ENCODE measurements at places on chromosomes 16 and 17.
A peak's percentile ranks its signal among the peaks of the same experiment; 100 is the strongest.

- no peaks in the 10 kb centered on the region for H3K36me3 ChIP-seq
- no peak overlapping the region for H3K27ac ChIP-seq
- no peak for DNase-seq
- H3K27me3 ChIP-seq: no peaks in the 10 kb centered on the region
- no peaks in the 10 kb centered on the region for H3K4me1 ChIP-seq
Measured at GRCh38 chr16:1150511-1150982, 2.4 kb upstream of the CACNA1H start.

DNA sequence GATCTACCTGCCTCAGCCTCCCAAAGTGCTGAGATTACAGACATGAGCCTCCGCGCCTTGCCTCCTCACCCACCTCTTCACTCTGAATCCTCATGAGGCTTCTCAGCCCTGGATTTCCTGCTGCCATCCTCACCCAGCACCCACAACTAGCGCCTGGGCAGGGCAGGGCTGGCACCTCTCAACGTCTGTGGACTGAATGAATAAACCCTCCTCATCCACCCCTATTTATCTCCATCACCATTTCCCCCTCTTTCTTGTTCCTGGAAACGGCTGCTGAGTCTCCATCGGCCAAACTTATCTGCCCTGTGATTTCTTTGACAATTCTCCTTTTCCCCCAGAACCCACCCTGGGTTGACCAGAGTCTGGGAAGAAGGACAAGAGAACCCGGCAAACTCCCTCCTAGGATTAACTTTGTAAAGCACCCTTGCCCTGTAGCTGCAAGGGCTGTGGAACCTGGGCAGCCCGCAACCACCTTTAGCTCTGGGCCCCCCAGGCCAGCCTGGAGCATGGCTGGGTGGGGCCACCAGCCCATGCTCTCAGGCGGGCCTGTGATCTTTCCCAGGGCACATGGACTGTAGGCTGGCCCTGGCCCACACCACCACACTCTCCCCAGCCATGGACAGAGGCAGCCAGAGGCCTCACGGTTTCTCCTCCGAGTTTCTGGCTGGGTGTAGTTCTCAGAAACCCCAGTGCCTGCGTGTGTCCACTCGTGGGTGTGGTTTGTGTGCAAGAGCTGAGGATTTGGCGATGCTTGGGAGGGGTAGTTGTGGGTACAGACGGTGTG, 2.4 kb downstream of the SPN start:
- peak; percentile 55 for DNase-seq
- peaks cover 67% of the 10 kb centered on the region for H3K4me1 ChIP-seq
- peak overlapping the region; percentile 95 for H3K27ac ChIP-seq

DNA sequence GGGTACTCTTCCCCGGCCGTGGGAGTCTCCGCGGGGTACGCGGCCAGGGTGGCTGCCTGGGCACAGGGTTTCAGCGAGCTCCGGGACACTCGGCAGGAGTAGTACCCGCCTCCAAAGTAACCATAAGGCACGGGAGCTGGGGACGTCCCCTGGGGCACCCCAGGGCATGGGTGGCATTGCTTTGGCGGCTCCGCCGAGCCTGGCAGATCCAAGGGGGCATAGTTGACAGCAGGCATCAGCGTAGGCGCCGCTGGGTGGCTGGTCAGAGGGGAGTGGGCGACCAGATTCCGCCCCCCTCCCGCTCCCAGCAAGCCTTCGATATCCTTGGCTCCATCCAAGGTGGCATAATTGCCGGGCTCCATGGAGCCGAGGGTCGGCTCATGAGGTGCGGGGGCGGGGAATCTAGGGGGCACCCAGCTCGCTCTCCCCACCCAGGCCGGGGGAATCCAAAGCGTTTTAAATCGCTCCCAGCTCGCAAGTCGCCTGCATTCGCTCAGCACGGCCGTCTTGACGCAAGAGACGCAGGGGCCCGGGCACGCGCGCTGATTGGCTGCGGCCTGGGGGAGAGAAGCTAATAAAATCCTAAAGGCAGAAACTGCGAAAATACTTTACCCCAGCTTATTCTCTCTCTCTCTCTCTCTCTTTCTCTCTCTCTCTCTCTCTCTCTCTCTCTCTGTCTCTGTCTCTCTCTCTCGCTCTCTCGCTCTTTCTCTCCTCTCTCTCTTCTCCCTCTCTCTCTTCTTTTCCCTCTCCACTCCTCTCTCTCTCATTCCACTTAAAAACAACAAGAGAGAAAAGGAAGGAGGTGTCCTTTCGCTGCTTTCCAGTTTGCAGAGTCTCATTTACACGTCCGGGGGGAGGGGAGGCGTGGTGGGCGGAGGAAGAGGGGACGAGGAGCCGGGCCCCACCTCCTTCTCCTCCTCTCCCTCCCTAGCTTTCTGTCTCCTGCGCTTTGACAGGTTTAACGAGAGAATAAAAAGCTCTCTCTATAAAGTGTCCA, at the start of gene HOXB13:
Gene HOXB13, minus strand, starts transcription at position 519 of the 1,000 bp plus-strand sequence. Its CDS starts 157 bp downstream, at position 362.
- peaks cover 46% of the 10 kb centered on the region for H3K27me3 ChIP-seq
- no peak for DNase-seq
- H3K27ac ChIP-seq: no peak within 1 kb of the TSS

DNA sequence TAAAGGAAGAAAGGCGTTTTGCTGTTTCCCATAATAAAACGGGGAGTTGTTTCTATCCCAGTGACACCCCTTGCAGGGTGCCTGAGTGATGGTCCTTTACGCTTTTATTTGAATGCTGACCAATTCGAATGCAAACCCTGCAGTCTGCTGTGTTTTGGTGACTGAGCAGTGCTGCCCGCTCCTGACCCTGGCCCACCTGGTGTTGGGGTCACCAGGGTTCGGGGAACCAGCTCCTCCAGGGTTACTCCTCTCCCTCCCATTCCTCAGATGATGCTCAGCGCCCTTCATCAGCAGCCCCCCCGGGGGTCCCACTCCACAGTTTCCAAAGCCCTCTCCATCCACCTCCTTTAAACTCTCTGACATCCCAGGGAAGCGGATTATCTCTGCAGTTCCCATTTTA, 6.0 kb downstream of the CA4 start:
- DNase-seq: no peak
- H3K36me3 ChIP-seq: no peaks in the 10 kb centered on the region
- H3K4me3 ChIP-seq: no peak overlapping the region
- H3K4me1 ChIP-seq: no peaks in the 10 kb centered on the region

GRCh38 chr16:14955546-14956231, 18.4 kb downstream of the NPIPA1 start:
- H3K27me3 ChIP-seq: no peaks in the 10 kb centered on the region
- no peak for DNase-seq
- no peaks in the 10 kb centered on the region for H3K36me3 ChIP-seq
- H3K27ac ChIP-seq: no peak overlapping the region
- no peak overlapping the region for H3K4me3 ChIP-seq

DNA sequence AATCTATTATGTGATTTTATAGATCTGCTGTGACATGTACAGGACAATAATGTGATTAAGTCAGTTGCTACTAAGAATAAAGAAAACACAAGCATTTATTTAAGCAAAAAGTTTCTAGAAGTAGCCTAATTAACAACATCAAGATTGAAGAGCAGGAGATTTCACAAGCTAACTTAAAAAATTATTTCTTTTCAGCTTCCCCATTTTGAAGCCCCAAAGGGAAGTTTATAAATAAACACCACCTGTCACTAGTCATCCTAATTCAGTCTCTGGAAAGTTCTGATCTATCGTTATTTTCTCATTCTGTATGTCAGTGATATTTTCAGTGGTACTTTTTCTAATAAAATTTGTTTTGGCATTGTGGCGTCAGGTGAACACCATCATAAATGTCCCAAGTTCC, 8.3 kb downstream of the CAPNS2 start:
- peaks cover 15% of the 10 kb centered on the region for H3K27me3 ChIP-seq
- H3K4me3 ChIP-seq: no peak overlapping the region
- H3K4me1 ChIP-seq: no peaks in the 10 kb centered on the region
- DNase-seq: no peak
- H3K36me3 ChIP-seq: no peaks in the 10 kb centered on the region

- H3K36me3 ChIP-seq: no peaks in the 10 kb centered on the region
- no peak overlapping the region for H3K4me3 ChIP-seq
- H3K27ac ChIP-seq: no peak overlapping the region
Measured at GRCh38 chr17:39002991-39003715, 36.0 kb upstream of the FBXO47 start.

- H3K27ac ChIP-seq: no peak overlapping the region
- H3K4me3 ChIP-seq: no peak overlapping the region
Measured at GRCh38 chr17:59513934-59514841, 51.2 kb upstream of the DHX40 start.

GRCh38 chr17:66533986-66534385, 231.6 kb downstream of the PRKCA start:
- H3K27me3 ChIP-seq: no peaks in the 10 kb centered on the region
- no peak for DNase-seq
- no peak overlapping the region for H3K4me3 ChIP-seq
- no peaks in the 10 kb centered on the region for H3K36me3 ChIP-seq
- peaks cover 55% of the 10 kb centered on the region for H3K4me1 ChIP-seq

DNA sequence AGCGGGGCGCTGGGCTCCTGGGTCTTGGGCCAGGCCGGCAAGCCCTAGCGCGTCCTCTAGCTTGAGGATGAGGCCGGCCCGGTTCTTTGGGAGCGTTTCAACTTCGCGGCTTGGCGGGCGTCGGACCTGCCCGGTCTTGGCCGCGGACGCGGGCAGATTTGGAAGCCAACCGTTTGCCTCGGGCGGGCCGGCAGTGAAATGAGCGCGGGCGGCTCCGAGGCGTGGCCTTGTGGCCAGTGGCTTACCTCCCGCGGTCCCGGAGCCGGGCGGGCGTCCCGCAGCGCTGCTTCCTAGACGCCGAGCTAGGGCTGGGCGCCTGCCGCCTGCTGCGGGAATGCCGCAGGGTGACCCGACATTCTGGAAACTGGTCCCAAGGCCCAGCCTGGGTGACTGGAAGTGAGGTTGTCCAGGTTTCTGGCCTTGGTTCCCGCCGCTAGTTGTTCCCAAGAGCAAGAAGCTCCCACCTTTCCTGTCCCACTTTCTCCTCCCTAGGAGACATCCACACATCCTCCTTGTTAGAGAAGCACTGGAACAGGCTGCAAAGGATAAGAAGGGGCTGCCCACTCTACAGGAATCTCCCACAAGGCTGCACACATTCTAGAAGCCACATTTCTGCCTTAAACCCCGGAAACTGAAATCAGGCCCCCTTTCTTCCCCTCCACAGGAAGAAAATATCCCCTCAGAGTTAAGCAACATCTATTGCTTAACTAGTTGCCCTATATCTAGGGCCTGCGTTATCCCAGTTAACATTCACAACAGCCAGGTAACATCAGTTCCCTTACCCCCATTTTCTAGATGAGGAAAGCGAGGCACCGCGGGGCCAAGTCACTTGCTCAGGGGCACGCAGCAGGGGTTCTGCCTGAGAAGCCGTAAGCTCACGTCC, 4.5 kb upstream of the CBX8 start:
- DNase-seq: no peak
- peaks cover 40% of the 10 kb centered on the region for H3K27me3 ChIP-seq
- peak overlapping the region; percentile 57 for H3K4me3 ChIP-seq
- H3K36me3 ChIP-seq: no peaks in the 10 kb centered on the region

GRCh38 chr16:2715519-2715918, 4.5 kb downstream of the PRSS27 start:
- DNase-seq: peak; percentile 92
- peak overlapping the region; percentile 3 for H3K4me3 ChIP-seq
- H3K4me1 ChIP-seq: peaks cover 30% of the 10 kb centered on the region
- H3K36me3 ChIP-seq: no peaks in the 10 kb centered on the region

DNA sequence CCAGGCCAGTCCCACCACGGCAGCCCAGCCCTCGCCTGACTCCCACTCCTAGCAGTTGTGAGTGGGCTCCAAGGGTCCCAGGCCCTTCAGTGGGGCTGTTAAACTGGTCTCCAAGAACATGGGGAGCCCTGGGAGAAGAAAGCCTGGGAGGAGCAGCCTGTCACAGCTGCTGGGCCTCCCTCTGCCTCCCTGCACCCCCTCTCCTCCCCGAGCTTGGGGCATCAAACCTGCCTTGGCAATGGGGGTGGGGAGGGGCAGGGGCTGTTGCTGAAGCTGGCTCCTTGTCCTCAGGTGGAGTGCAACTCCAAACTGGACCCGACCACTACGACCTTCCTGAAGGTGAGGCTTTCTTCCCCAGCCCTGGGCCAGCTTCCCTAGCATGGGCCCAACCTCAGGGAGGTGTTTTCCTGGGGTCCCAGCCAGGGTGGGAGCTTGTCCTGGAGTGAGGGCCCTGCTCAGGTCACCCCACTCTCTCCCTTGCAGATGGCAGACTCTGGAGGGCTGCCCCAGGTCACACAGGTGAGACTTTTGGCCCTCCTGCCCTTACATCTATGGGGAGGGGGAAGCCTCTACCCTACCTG, 6.6 kb upstream of the SETD6 start:
- H3K4me3 ChIP-seq: no peak overlapping the region
- DNase-seq: no peak
- H3K27ac ChIP-seq: no peak overlapping the region
- no peaks in the 10 kb centered on the region for H3K27me3 ChIP-seq
- no peaks in the 10 kb centered on the region for H3K4me1 ChIP-seq
- H3K36me3 ChIP-seq: peaks cover 15% of the 10 kb centered on the region

DNA sequence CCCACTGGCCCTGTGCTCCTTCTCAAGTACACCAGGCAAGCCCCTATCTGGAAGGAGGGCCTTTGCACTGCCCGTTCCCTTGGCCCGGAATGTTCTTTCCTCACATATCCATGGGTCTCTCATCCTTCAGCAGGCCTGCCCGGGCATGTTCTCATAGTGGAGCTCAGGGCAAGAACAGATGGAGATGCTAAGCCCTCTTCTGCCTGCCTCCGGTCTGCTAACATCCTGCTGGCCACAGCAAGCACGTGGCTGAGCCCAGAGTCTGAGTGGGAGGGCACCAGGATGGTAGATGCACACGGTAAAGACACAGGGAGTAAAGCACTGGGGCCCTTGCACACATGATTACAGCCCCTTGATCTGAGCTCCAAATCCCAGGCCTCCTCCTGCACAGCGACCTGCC, 19.8 kb upstream of the ANKRD40CL start:
- H3K4me1 ChIP-seq: no peaks in the 10 kb centered on the region
- no peak for DNase-seq

DNA sequence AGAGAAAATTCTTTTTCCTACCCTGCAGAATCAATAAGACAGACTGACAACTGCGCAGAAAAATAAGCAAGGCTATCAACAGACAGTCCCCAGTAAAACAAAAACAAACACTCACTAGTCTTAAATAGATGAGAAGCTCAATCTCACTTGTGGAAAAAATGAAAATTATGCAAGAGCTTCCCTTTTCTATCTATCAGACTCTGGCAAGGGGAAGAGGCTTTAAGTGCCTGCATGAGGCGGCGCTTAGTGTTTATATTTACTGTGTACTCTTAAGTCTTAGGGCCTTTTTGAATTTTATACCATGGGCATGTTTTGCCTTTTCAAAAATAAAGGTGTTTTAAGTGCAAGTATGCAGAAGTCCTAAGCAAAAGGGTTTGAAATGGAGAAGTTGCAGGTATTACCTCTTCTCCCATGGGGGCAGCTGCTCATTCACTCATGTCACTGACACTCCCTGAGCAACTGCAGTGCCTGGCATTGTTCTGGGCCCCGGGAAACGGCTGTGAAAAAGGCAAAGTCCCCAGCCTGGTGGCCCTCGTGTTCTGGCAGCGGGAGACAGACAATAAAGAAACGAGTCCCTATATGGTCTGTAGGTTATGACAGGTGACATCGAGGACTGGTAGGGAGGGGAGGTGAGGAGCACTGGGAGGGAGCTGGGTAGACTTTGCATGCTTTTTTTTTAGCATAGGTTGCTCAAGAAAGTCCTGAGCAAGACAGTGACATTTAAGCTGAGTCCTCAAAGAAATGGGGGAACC, 35.2 kb downstream of the HSBP1 start:
- DNase-seq: no peak
- no peaks in the 10 kb centered on the region for H3K27me3 ChIP-seq
- no peaks in the 10 kb centered on the region for H3K36me3 ChIP-seq
- no peak overlapping the region for H3K27ac ChIP-seq
- no peak overlapping the region for H3K4me3 ChIP-seq
- no peaks in the 10 kb centered on the region for H3K4me1 ChIP-seq
